CD4-positive, CD25-positive, alpha-beta regulatory T cell (primary cell): ENCODE measurements at places on chromosomes 13 and 19.
A peak's percentile ranks its signal among the peaks of the same experiment; 100 is the strongest.

DNA sequence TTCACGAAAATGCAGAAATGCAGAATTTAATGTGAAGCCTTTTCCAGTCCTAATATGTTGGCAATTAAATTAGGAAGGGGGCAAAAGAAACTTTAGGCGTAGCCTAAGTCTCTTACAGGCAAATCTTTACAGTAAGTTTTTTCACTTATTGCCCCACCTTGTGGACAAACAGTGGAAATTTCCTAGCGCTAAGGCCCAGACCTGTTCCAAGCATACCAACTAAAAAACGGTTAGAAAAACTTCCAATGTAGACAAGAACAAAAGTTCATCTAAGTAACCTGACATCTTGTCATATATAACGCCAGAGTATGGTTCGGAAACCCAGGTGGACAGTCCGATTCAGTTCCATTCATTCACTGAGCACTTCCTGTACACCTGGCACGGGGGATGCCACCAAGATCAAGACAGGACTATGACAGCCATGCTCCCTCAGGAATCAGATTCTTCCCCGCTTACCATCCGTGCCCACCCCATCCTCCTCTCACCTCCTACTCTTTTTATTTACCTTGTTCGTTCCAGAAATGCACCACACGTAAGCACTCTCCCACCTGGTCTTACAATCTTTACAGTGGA, 4.9 kb downstream of the ZAR1L start:
- no peak for DNase-seq

DNA sequence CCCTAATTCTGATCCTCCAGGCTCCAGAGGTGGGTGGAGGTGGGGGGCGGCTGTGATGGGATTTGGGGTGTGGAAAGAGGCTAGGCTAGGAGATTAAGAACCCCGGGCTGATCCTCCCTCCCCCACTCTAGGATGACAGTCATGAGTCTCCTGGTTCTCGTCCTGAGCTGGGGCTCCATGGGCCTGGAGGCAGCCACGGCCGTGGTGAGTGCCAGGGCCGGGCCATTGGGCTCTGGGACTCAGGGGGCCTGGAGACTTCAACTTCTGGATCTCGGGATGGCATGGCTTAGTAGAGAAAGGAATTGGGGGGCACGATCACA, 13.9 kb downstream of the TTYH1 start:
- DNase-seq = no peak

- no peak for DNase-seq
These were observed 285.2 kb downstream of the SHISA2 start for GRCh38 chr13:25766576-25766975.

DNA sequence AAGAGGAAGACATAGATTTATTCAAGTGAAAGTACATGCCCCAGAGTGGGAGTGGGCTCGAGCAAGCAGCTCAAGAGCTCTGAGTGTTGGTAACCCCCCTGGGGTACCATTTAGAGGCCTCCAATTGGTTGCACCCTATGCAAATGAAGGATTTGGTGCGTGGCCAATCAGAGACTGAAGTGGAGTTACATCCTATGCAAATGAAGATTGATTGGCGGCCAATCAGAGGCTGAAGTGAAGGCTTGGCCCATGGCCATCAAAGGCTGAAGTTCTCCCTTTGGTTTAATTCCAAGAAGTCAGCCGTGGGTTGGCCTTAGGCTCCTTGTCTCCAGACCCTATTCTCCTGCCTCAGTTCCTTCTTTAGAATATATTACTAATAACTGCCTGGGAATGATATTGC, 12.9 kb upstream of the IGFL1 start:
- no peak for DNase-seq

DNA sequence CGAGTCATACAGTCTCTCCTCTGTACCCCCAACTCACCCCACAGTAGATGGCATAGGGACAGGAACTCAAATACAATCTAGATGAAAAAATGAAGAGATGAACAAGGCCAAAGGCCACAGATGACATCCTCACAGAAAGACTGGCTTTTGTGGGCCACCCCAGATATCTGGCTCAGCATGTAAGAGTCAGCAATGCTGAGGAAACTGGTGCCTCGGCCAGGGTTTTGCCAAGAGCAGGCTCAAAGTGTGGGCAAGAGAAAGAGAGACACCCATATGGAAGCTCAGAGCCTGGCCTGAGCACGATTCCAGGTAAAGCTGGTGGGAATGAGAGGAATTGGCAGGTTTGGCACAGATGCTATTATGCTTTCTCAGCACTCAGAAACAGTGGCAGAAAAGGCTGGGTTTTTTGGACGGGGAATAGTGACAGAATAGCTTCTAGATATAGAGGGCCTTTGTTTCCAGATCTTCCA, 460.6 kb downstream of the FOXO1 start:
- no peak for DNase-seq

GRCh38 chr19:18415178-18415867, 3.9 kb upstream of the SSBP4 start:
- no peak for DNase-seq

GRCh38 chr13:50326811-50327210, 311.6 kb downstream of the KCNRG start:
- no peak for DNase-seq

- no peak for DNase-seq
These were observed 12.7 kb upstream of the GAS6 start for GRCh38 chr13:113876346-113877148.

DNA sequence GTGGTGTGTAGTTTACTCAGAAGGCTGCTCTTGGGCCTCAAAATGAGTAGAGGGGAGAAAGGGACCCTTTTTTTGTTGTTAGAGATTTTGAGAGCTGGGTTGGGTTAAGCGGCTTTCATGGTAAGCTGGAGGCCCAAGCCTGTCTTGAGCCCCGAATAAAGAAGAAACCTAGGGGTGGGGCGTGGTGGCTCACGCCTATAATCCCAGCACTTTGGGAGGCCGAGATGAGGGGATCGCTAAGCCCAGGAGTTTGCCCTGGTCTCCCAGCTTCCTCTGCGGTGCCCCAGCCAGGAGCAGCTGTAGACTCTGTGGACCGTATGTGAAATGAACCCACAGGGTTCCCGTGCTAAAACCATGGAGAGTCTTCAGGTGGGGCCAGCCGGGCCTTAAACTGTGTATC, 56.1 kb downstream of the KDM4B start:
- DNase-seq = no peak

- DNase-seq = no peak
These were observed 236.6 kb upstream of the MAB21L1 start for GRCh38 chr13:35712907-35713761.

DNA sequence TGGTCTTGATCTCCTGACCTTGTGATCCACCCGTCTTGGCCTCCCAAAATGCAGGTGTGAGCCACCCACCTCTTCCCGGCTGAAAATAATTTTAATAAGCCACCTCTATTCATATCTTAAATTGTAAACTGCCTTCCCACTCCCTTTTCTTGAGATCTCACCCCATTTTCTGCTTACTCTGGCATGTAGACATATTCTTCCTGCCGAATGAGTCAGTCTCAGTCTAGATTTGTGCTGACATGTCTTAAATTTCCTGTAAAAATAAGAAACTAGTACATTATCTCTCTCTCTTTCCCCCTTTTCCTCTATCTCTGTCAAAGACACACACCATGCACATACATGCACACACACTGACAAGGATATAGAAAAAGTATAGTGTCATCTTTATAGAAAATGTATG, 60.9 kb downstream of the THSD1 start:
- no peak for DNase-seq

DNA sequence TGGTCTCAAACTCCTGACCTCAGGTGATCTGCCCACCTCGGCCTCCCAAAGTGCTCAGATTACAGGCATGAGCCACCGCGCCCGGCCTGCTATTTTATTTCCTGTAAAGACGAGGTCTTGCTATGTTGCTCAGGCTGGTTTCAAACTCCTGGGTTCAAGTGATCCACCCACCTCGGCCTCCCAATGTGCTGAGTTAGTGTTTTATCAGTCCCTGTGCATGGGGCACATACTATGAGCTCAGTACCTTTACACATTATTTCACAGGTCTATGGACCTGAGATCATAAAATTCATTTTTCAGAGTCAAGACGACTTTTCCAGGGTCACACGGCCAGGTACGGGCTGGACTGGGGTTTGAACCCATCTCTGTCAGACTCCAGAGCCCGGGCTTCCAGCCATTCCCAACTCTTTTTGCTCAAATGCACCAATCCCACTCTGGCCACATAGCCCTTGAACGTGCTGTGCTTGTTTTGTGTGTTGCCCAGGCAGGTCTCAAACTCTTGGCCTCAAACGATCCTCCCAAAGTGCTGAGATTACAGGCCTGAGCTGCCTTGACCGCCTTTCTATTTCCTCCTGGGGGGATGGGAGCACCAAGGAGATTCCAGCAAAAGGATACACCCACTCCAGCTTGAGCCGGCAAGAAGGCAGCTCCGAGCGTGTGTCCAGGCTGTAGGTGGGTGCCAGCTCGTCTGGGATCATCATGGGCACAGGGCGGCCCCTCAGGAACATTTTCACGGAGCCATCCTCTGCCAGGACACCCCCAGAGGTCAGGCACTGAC, 1.1 kb downstream of the EML2 start:
- DNase-seq = no peak

DNA sequence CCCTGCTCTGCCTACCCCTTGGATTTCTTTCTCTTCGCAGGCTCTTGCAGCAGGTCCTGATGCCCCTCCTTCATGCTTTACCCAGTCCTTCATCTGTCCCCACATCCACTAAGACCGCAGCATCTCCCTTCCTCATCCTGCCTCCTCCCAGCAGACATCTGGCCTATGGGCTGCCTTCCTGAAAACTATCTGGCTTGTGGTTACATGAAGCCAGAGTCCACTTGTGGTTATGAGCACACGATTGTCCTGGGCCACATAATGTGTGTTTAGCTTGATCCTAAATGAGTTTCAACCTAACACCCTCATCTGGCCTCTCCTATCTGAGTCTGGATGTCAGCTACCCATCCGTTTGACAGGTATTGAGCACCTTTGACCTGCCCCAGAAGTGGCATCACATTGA, 5.5 kb upstream of the ZNF175 start:
- no peak for DNase-seq

GRCh38 chr19:3976495-3977241, 5.8 kb upstream of the DAPK3 start:
- peak; percentile 23 for DNase-seq

DNA sequence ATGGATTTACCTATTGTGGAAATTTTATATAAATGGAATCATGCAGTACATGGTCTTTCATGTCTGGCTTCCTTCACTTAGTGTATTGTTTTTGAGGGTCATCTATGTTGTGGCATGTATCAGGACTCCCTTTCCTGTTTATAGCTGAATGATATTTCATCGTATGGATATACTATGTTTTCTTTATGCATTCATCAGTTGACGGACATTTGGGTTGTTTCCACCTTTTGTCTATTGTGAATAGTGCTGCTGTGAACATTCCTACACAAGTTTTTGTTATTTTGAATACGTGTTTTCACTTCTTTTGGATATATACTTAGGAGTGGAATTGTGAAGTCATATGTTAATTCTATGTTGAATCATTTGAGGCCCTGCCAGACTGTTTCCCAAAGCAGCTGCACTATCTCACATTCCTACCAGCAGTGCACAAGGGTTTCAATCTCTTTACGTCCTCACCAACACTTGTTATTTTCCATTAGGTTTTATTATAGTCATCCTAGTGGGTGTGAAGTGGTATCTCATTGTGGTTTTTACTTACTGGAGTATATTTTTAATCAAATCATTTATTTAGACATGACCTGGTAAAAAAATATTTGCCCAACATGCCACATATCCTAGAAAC, 262.7 kb downstream of the DLEU7 start:
- DNase-seq = no peak

GRCh38 chr19:339262-339887, 5.2 kb downstream of the MIER2 start:
- no peak for DNase-seq

GRCh38 chr13:102774591-102775520, 1.3 kb upstream of the TEX30 start:
- DNase-seq = no peak

DNA sequence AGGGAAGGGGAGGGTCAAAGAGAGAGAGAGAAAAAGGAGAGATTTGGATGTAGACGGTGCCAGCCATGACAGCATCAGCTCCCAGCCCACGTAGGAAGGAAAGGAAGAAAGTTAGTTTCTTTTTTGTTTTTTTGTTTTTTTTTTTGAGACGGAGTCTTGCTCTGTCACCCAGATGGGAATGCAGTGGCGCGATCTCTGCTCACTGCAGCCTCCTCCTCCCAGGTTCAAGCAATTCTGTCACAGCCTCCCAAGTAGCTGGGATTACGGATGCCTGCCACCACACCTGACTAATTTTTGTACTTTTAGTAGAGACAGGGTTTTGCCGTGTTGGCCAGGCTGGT, 27.6 kb downstream of the ELL start:
- DNase-seq = no peak

DNA sequence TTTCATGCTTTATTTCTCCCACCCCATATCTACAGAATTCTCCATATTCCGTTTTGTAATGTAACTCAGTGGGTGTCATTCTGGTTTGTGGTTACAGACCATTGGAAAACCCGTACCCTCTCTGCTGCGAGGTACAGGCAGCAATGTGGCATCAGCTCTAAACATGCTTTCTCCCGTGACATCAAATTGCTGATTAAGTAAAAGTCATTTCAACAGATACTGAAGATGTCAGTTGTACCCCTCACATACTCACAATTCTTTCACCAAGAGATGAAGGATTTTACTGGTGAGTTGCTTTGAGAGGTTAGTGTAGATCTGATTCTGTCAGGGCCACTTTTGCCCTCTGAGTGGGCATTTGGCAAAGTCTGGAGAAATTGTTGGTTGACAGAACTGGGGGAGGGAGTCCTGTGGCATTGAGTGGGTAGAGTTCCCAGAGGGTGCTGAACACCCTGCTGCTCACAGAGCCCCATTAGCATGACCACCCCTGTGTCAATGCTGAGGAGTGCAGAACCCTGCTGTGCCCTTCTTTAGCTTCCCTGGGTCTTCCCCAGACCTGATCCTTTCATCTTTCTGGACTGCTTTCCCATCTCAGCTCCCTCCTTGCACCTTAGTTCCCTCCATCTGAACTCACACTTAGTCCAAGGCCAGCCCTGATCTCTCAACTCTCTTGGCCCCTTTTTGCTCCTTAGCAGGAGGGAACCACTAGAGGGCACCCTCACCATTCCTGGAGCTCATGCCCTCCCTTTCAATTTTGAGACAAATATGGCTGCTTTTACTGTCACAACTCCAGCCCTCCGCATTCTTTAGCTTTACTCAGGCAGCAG, 39.9 kb upstream of the CEACAM8 start:
- peak; percentile 45 for DNase-seq

DNA sequence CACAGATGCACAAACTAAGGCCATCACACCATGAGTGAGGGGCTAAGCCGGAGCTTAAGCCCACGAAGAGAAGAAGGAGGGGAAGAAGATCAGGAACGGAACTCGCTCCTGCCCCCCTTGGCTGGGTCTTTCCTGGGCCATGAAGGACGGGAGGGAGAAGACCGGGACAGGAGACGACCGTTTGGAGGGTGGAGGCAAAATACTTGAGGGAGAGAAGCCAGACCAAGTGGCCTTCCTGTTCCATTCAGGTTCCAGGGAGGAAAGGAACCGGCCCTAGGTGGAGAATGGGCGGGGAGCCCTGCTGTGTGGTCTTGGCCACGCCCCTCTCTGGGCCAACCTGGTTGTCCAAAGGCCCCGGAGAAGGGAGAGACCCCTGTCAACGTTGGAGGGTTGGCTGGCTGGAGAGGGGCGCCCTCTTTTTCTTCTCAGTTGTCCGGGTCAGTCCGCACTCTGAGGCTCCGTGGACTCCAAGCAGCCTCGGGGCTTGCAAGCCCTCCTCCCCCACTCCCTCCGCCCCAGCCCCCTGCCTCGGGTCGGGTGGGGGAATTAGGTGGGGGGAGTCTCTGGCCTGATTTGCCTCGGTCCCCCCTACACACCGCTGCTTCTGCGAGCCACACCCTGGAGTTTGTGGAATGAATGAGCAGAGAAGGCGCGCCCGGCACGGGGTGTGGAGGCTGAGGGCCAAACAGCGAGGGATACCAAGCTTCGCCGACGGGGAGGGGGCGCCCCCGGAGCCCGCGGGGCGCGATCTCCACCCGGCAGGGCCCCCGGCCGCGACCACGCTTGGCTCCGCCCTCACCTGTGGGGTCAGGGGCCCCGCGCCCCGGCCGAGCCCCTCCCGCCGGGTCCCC, 757 bp downstream of the FBN3 start:
- DNase-seq = no peak
